ENCODE measurements at places on chromosomes 7 and 10. TPM values are rescaled to one million over a fixed set of nuclear protein-coding genes. Genes with fewer than 3 reads are reported as not detected.

GRCh38 chr10:129898706-129899268 is 65.3 kb downstream of the EBF3 start:
- no peak for DNase-seq

GRCh38 chr7:117123311-117123926 is 170.1 kb downstream of the ST7 start:
- peak; percentile 33 for DNase-seq

The HOXA9 gene
- 66.1 TPM for total RNA-seq

The CLCN1 gene
- total RNA-seq, result not detected

The PGAM2 gene
- 1.2 TPM for total RNA-seq

All from M059J (cell line).